Karpas-422 (cell line): ENCODE measurements at places on chromosomes 12 and 14. TPM values are rescaled to one million over a fixed set of nuclear protein-coding genes. Genes with fewer than 3 reads are reported as not detected.

TROAP gene
- 20.2 and 58.2 TPM in 2 replicates for total RNA-seq

LMNTD1 gene
- total RNA-seq: not detected in 2 replicates

EPYC gene
- not detected in 2 replicates for total RNA-seq

CCDC175 gene
- total RNA-seq: not detected in 2 replicates

FGF6 gene
- not detected in 2 replicates for total RNA-seq

DNA sequence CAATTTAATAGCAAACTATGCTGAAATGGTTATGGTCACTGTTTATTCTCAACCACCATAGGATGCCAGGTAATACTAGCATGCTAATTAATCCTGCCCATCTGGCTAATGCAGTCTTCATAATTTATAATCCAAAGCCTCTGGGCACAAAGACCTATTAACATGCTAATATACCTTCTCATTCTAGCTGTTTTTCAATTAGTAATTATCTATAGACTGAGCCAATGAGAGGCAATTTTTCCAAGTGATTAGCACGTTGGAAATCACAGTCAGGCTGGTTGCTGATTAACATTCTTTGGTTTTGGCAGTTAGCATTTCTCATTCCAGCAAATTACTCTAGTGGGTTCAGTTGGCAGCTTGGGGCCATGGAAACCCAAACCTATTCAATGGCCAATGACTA, 357.2 kb downstream of the SEC23A start:
- H3K4me3 ChIP-seq: no peak overlapping the region
- no peaks in the 10 kb centered on the region for H3K4me1 ChIP-seq
- no peaks in the 10 kb centered on the region for H3K36me3 ChIP-seq
- DNase-seq: no peak

DNA sequence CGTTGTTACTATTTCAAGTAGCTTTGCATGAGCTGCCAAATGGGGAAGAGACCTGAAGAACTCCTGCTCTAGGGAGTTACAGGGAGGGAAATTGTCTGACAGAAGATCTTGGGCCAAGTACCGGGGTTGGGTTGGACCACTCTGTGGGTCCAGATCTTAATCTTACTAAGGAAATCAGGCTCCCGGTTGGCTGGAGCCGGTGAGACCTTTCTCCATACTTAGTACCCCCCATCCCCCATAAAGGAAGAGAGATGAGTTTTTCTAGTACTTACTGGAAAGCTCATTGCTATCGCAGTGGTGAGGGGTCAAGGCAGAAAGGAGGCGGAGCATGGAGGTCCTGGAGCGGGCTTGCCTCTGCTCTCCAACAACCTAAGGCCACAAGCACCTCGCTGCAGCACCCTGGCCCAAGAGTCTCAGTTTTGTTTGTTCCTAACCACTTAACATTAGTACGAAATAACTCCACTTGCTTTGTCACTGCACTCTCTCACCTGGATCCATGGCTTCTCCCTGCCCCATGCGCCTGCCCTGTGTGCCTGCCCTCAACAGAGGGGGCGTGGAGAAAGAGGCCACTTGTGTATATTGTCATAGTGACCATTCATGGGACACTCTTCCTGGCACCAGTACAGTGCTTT, 6.8 kb upstream of the UNC119B start:
- DNase-seq: no peak
- no peak overlapping the region for H3K27ac ChIP-seq
- no peaks in the 10 kb centered on the region for H3K27me3 ChIP-seq
- no peak overlapping the region for H3K4me3 ChIP-seq

GRCh38 chr14:54312166-54312801, 84.5 kb upstream of the CDKN3 start:
- peaks cover 5% of the 10 kb centered on the region for H3K4me1 ChIP-seq
- H3K27me3 ChIP-seq: no peaks in the 10 kb centered on the region
- no peaks in the 10 kb centered on the region for H3K36me3 ChIP-seq
- H3K27ac ChIP-seq: no peak overlapping the region
- DNase-seq: no peak

- H3K27me3 ChIP-seq: no peaks in the 10 kb centered on the region
- no peak overlapping the region for H3K27ac ChIP-seq
- no peaks in the 10 kb centered on the region for H3K36me3 ChIP-seq
- no peak overlapping the region for H3K4me3 ChIP-seq
Measured at GRCh38 chr12:54612225-54612750, 22.4 kb downstream of the LACRT start.

- no peaks in the 10 kb centered on the region for H3K36me3 ChIP-seq
- H3K27me3 ChIP-seq: no peaks in the 10 kb centered on the region
- H3K27ac ChIP-seq: no peak overlapping the region
- DNase-seq: no peak
- no peak overlapping the region for H3K4me3 ChIP-seq
Measured at GRCh38 chr12:58242796-58243630, 301.6 kb downstream of the ATP23 start.

GRCh38 chr12:59370933-59371332, 224.9 kb upstream of the SLC16A7 start:
- no peaks in the 10 kb centered on the region for H3K4me1 ChIP-seq
- no peak overlapping the region for H3K27ac ChIP-seq
- H3K36me3 ChIP-seq: no peaks in the 10 kb centered on the region
- H3K27me3 ChIP-seq: no peaks in the 10 kb centered on the region
- no peak overlapping the region for H3K4me3 ChIP-seq
- DNase-seq: no peak

DNA sequence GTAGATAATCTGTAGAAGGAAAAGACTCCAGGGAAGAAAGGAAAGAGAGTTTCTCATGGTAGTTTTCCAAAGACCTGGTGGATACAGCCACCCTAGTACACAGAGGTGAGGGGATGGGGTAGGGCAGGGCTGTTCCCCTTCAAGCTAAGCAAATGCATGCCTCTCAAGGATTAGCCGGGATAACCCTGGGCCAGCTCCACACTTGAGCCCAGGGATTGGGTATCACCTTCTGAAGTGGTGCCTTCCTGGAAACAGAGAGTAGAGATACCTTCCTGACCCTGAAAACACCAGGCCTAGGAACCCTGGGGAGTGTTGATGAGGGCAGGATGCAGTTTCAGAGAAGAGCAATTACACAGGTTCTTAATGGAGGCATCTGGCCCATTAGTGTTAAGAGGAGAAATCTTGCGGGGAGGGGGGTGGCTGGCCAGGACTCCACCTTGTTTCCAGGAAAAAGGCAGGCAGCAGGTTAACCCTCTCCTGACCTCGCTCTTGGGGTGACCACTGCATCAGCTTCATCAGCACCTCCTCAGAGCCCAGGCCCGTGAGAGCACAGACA, 106.9 kb upstream of the TMEM233 start:
- no peaks in the 10 kb centered on the region for H3K4me1 ChIP-seq
- no peaks in the 10 kb centered on the region for H3K27me3 ChIP-seq
- no peak for DNase-seq

DNA sequence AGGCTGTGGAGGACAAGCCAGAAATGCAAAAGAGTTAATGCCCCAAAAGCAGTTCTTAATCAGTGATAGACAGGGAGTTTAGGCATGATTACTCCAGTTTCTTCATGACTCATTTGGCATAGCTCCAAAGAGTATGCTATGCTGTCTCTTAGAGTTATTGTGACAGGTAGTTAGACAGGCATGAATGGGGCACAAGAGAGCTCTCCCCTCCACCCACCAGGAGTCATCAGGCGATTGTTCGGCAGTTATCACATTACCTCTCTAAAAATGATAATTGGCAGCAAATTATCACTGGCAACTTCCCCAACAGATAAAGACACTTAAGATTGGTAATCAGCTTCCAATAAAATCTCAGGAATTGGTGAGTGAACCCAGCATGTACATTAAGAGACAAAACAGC, 320.1 kb downstream of the DAD1 start:
- no peaks in the 10 kb centered on the region for H3K27me3 ChIP-seq
- peaks cover 16% of the 10 kb centered on the region for H3K4me1 ChIP-seq
- DNase-seq: peak; percentile 73
- no peaks in the 10 kb centered on the region for H3K36me3 ChIP-seq

DNA sequence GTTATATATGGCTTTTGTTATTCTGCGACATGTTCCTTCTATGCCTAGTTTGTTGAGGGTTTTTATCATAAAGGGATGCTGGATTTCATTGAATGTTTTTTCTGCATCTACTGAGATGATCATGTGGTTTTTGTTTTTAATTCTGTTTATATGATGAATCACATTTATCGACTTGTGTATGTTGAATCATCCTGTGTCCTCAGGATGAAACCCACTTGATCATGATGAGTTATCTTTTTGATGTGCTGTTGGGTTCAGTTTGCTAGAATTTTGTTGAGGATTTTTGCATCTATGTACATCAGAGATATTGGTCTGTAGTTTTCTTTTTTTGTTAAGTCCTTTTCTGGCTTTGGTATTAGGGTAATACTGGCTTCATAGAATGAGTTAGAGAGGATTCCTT, 291.2 kb downstream of the AKAP6 start:
- no peak overlapping the region for H3K4me3 ChIP-seq
- no peaks in the 10 kb centered on the region for H3K27me3 ChIP-seq

DNA sequence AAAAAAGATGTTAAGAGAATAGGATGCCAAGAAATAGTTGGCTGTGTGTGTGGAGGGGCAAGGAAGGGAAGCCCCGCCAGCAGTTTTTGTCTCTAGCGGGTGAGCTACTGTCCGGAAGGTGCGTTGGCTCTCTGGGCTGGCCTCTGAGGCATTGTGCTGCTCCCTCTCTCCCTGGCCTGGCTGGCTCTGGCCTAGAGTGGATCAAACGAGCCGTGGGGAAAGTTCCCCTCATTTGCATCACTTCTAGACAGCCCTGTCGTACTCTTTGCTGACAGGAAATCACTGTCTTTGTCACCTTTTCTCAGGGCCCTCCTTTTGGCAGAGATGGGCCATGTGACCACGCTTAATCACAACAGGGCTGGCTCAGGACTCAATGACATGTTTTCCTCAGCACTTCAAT, 236.1 kb upstream of the NPAS3 start:
- no peak for DNase-seq
- no peak overlapping the region for H3K4me3 ChIP-seq
- H3K4me1 ChIP-seq: no peaks in the 10 kb centered on the region
- no peaks in the 10 kb centered on the region for H3K36me3 ChIP-seq
- no peak overlapping the region for H3K27ac ChIP-seq
